Endothelial cell of coronary artery (primary cell): ENCODE measurements at places on chromosomes 7 and 10. TPM values are rescaled to one million over a fixed set of nuclear protein-coding genes. Genes with fewer than 3 reads are reported as not detected.

Gene TPST1
- 27.3 and 35.0 TPM in 2 replicates for total RNA-seq

Gene LEP
- under 0.01 TPM in 1 of 2 replicates, not detected in the other for total RNA-seq

Gene FOXP2
- under 0.01 TPM in 2 replicates for total RNA-seq

Gene HMX2
- not detected in 2 replicates for total RNA-seq

Gene HOXA1
- 0.38 and 0.54 TPM in 2 replicates for total RNA-seq

Gene CNTNAP2
- 0.18 TPM in 1 of 2 replicates, not detected in the other for total RNA-seq

Gene SUPV3L1
- total RNA-seq = 21.8 and 26.0 TPM in 2 replicates

Gene GRM3
- total RNA-seq = not detected in 2 replicates

Gene ADIRF
- 21.6 and 26.6 TPM in 2 replicates for total RNA-seq

Gene EPHB4
- total RNA-seq = 281 and 308 TPM in 2 replicates

Gene ADCYAP1R1
- total RNA-seq = under 0.01 and 0.90 TPM in 2 replicates

Gene EPO
- not detected in 2 replicates for total RNA-seq

Gene PNLIP
- not detected in 2 replicates for total RNA-seq

Gene ZNF425
- total RNA-seq = 1.9 and 2.0 TPM in 2 replicates

Gene LRRC17
- 5.7 and 20.7 TPM in 2 replicates for total RNA-seq

Gene TMEM106B
- total RNA-seq = 25.9 and 29.2 TPM in 2 replicates

Gene GCK
- total RNA-seq = 0.19 and 0.27 TPM in 2 replicates

Gene DOCK4
- 160 and 199 TPM in 2 replicates for total RNA-seq

Gene DLX6
- not detected in 2 replicates for total RNA-seq

Gene ARHGAP22
- 54.2 and 72.1 TPM in 2 replicates for total RNA-seq

Gene CDHR3
- 1.3 and 1.7 TPM in 2 replicates for total RNA-seq

Gene ZCCHC24
- total RNA-seq = 2.8 and 4.9 TPM in 2 replicates

Gene CACNA2D1
- total RNA-seq = 20.2 and 49.0 TPM in 2 replicates

Gene ABCC2
- 0.54 and 1.0 TPM in 2 replicates for total RNA-seq

Gene GOLGA7B
- under 0.01 TPM in 1 of 2 replicates, not detected in the other for total RNA-seq

Gene SPAM1
- total RNA-seq = not detected in 2 replicates

Gene FXYD4
- total RNA-seq = not detected in 2 replicates

Gene MYOF
- 155 and 257 TPM in 2 replicates for total RNA-seq

Gene GNAI1
- total RNA-seq = 13.4 and 21.4 TPM in 2 replicates

Gene FAM131B
- total RNA-seq = 0.66 and 1.4 TPM in 2 replicates

Gene COMMD3
- total RNA-seq = 52.6 and 54.8 TPM in 2 replicates

Gene C7orf33
- total RNA-seq = not detected in 2 replicates

Gene MYL7
- total RNA-seq = not detected in 2 replicates

Gene MORN4
- 3.1 TPM in 2 replicates for total RNA-seq

Gene A1CF
- not detected in 2 replicates for total RNA-seq

Gene BTAF1
- 29.6 and 44.0 TPM in 2 replicates for total RNA-seq

Gene WASHC2C
- total RNA-seq = 35.4 and 40.2 TPM in 2 replicates

Gene ASIC3
- total RNA-seq = not detected in 2 replicates

Gene CRTAC1
- total RNA-seq = 0.28 and 1.2 TPM in 2 replicates

Gene GDF10
- total RNA-seq = not detected in 2 replicates

Gene UCN3
- total RNA-seq = not detected in 2 replicates

Gene ZNF487
- 1.6 and 3.1 TPM in 2 replicates for total RNA-seq

Gene ZNF485
- total RNA-seq = 1.3 and 2.6 TPM in 2 replicates

Gene SFRP4
- total RNA-seq = 0.09 and 8.9 TPM in 2 replicates

Gene CYP26C1
- 0.47 and 0.63 TPM in 2 replicates for total RNA-seq

Gene PRPS1L1
- total RNA-seq = not detected in 2 replicates
